LHCN-M2 (cell line): ENCODE measurements at places on chromosomes 4 and X.
A peak's percentile ranks its signal among the peaks of the same experiment; 100 is the strongest.

DNA sequence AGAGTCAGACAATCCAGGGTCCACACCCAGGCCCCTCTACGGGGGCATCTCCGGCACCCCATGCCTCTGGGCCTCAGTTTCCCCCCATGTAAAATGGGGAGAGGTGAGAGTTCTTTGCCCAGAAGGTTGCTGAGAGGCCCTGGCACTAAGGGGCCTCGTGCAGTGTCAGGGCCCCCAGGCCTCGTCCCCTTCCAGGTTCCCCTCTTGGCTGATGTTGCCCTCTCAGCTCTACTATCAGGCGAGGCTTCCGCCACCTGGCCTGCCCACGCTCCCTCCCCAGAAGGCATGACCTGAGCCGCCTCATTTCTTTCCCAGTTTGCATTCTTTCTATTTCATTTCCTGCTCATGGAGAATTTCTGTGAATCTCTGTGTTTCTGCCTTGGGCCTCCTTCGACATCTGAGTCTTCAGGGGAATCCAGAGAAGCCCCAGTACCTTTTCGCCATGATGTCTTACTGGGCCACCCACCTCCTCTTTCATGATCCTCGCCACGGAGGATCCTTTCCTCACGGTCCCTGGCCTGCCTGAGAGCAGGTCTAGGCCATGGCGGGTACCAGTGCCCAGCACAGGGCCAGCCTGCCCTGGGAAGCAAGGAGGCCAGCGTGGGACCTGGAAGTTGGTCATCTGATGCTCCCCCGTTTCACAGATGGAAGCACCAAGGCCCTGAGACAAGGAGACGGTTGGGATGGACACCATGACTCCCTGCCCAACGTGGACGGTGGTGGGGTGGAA, 21.9 kb upstream of the MRFAP1 start:
- DNase-seq = no peak

GRCh38 chr4:156677656-156678055, 293.9 kb downstream of the PDGFC start:
- DNase-seq = peak; percentile 90

DNA sequence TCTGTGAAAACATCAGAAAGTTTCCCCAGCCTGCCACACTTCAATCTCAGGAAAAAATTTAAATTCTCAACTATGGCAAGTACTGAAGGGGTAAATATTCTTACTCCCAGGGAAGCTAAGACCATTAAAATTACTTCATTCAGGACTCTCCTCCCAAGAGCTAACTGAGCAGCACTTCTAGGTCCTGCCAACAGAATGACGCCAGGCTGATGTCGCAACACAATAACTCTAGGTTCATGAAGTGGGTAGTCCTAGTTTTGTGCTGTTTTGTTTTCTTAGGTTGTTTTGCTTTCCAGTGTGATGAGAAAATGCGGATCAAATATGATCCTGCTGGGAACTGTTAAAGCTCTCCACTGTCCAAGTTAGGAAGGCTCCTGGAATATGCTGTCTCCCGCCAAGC, 180.0 kb downstream of the NKX6-1 start:
- DNase-seq = peak; percentile 8

DNA sequence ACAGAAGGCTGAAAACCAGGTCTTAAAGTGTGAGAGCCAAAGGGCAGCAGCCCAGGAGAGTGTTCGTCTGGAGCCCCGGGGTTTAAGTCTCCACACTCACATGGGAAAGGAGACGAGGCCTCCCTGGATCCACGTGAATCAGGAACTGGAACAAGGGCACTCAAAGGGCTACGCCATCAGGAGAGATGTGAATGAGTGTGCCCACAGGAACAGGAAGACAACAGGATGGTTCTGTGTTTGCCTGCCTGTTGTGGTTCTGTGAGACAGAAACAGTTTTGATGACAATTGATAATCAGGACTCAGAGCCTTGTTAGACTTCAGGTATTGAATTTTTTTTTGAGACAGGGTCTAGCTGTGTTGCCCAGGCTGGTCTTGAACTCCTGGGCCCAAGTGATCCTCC, 4.9 kb upstream of the CTBP1 start:
- no peak for DNase-seq

GRCh38 chr4:186481998-186482790, 73.2 kb downstream of the MTNR1A start:
- DNase-seq = no peak

DNA sequence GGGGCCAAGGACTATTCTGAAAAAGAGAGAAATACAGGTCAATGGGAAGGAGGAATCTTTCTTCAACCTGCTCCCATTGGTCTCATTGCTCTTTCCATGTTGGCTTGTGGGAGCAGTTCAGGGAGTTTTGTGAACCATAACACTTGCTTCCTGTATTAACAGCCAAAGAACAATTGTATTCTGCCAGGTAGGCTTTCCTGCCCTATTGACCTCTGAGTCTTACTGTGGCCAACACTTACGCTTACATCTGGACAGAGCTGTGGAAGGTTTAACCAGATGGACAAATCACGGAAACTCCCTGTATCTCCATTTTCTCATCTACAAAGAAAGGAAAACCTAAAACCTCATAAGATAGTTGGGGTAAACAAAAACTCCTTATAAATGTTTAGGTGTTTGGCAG, 30.7 kb downstream of the MID1IP1 start:
- no peak for DNase-seq

DNA sequence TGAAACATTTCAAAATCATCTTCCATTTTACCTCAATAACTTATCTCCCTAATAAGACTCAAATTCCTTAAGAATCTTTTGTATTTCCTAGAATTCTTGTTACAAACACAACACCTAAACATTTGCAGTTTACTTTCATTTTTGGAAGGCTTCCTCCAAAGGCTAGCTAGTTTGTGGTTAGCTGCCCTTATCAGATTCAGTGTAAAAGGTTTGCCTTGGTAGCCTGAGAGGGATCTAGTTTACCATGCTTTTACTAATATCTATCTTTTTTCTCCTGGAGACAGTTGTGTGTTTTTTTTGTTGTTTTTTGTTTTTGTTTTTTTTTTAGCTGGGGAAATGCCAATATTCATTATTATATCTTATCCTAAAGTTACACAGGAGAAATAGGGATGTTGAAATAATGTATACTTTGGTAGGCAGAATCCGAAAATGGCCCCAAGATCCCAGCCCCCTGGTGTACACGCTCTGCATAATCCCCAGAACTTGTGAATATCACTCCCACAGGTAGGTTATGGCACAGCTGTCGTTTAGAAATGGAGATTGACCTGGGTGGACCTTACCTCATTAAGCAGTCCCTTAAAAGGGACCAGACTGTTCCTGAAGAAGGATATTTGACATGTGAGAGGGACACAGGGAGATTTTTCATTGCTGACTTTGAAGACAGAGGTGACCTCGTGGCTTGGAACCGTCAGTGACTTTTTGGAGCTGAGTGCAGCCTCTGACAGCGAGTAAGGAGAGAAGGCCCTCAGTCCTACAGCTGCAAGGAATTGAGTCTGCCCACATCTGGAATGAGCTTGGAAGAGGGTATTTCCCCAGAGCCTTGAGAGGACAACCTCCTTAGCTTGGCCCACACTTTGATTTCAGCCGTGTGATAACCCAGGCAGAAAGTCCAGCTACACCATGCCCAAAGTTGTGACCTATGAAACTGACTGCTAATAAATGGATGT, 33.4 kb downstream of the SEPTIN11 start:
- DNase-seq = no peak

DNA sequence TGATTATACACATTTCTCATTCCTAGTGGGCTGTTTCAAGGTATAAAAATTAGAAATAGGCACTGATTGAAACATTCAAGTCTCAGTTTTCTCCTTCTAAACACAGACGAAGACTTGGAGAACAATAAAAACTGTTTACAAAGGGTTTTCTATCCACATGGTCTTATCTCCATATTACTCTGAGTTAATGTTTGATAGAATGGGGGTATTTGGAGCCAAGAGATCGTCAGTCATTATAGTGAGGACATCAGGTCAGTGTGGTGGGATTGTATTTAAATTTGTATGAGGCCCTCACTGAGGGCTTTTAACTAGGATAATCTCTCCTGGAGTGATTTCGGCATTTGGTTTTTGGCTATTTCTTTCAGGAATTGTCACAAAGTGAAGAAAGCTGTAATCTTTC, 16.4 kb upstream of the DYNLT3 start:
- DNase-seq = no peak

- DNase-seq = no peak
These were observed 206.4 kb upstream of the JADE1 start for GRCh38 chr4:128603081-128603480.

GRCh38 chr4:25654971-25655963, at the start of gene SLC34A2:
Gene SLC34A2 (plus strand): TSS chr4:25655851. CDS start chr4:25662501, 6,650 bp downstream.
- no peak for DNase-seq

- no peak for DNase-seq
These were observed 2.9 kb downstream of the CHST7 start for GRCh38 chrX:46576458-46576857.

DNA sequence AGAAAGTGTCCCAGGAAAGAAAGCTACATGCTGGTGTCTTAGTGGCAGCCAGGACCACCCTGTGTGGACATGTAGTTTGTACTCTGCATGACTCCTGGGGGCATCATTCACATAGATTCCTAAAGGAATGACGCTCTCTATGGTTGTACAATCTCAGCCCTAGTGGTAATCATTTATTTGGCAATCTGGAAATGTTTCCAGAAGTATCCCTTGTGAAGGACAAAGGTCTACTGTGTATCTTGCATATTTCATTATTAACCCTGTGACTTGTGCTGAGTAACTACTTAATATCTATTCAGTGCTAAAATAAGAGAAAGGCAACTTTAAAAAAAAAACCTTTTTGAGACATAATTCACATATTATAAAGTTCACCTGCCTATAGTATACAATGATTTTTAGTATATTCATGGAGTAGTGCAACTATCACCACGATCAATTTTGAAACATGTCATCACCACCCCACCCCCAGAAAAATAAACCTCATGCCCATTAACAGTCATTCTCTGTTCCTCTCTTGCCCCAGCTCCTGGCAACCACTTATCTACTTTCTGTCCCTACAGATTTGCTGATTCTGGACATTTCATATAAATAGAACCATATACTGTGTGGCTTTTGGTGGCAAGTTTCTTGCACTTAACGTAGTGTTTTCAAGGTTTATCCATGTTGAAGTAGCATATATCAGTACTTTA, 51.7 kb downstream of the SHROOM3 start:
- no peak for DNase-seq

DNA sequence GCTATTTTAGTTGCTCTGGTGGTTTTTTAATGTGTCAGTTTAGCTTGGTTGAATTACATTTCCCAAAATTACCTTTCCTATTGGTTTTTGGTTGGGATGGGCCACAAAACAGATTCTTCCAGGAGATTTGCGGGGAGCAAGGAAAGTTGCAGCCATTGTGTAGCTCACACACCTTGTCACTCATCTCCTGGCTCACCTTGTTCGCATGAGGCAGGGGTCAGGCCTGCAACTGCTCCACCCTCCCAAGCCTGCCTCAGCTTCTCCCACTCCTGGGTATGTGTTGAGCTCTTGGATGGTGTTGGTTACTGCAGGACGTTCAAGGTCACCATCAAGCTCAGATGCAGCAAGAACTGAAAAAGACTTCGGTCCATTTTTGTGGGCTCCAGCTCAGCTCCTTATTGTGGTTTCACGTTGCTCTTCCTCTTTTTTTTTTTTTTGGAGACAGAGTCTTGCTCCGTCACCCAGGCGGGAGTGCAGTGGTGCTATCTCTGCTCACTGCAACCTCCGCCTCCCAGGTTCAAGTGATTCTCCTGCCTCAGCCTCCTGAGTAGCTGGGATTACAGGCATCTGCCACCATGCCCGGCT, 95.6 kb upstream of the METTL14 start:
- DNase-seq = no peak

- no peak for DNase-seq
These were observed 45.8 kb downstream of the HDAC8 start for GRCh38 chrX:72526534-72527508.

GRCh38 chr4:17681281-17682221, 67.1 kb downstream of the MED28 start:
- DNase-seq = no peak

DNA sequence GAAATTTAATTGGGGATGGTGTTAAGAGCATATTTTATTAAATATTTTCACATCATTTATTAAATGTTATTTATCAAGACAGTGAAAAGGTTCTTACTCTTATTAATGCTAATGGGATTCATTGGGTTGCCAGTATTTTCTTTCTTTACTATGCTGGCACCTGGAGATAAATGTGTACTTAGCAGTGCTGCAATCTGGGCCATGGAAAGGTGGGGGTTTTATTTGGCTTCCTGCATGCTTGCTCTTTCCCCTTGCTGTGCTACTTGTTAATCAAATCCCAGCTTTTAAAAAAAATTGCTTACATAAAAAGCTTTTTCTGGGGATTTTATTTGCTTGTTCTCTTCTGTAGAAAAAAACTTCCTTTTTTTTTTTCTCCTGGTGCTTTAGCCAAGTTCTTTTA, 48.3 kb downstream of the ZAR1 start:
- no peak for DNase-seq
